ENCODE measurements at places on chromosomes 3 and 15.
A peak's percentile ranks its signal among the peaks of the same experiment; 100 is the strongest.

DNA sequence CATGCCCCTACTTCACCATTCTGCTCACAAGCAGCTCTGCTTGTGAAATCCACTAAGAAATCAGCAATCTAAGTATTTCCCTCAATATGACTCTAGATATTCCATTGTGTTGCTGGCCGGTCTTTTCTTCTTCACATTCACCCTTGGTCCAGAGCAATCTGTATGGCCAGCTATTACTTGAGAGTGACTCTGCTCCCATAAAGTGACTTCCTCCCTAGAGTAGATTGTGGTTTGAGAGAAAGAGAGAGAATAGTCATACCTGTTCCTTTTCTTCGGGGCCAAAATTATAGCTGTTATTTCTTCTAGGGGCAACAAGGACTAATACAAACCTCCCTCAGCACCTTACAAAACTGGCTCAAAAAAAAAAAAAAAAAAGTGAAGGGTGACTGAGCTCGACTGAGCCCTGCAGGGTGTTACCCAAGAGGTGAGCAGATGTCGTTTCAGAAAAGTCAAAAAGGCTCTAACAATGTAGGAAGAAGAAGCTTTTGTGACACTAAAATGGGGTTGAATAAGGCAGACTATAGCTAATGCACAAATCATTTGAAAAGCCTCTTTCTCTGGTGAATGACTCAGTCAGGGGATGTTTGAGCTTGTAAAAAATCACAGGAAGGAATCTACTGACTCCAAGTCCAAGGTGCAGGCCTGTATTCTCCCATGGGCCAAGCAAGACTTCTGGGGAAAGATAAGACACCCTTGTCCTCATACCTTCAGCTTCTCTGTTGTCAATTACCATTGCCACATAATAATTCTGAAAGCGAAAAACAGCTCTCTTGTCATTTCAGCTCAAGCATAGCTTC lies 161.0 kb upstream of the SLC24A5 start:
- no peak for DNase-seq

- no peak for DNase-seq
Measured at GRCh38 chr3:65338571-65338970, 650.8 kb upstream of the ADAMTS9 start.

DNA sequence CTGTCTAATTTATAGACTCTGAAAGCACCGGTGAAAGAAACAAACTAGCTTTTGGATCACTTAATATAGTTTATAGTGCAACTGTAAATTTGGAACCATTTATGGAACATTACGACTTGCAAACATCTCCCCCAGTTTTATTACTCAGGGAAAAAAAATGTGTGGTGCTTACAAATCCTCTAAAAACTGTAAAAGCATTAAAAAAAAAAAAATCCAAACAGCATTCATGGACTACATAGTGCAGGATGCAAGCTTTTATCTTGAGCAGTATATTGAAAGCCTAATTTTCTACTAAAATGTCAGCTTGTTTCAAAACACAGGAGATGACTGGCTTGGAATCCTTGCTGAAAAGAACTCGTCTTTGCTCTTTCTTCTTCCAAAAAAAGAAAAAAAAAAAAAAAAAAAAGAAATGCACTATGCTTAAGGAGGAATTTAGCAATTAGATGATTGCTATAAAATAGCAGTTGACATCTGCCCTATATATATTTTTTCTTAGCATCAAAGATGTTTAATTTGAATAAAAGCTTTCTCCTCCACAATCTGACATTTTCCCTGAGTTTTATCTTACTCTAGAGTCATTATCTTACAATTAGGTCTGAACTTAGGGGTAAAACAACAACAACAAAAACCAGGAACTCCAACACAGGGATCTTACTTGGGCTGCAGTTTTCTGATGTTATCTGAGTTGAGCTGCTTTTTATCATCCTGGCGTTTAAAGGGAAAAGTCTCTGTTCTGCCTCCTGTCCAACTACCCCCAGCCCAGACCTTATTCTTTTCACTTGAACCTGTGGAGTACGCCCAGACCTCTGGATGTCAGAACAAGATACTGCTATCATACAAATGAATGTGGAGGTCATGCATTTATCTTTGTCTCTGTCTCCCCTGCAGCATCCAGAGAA lies 62.6 kb upstream of the PDZRN3 start:
- no peak for DNase-seq

- no peak for DNase-seq
Measured at GRCh38 chr3:119548341-119548740, 11.1 kb downstream of the CD80 start.

DNA sequence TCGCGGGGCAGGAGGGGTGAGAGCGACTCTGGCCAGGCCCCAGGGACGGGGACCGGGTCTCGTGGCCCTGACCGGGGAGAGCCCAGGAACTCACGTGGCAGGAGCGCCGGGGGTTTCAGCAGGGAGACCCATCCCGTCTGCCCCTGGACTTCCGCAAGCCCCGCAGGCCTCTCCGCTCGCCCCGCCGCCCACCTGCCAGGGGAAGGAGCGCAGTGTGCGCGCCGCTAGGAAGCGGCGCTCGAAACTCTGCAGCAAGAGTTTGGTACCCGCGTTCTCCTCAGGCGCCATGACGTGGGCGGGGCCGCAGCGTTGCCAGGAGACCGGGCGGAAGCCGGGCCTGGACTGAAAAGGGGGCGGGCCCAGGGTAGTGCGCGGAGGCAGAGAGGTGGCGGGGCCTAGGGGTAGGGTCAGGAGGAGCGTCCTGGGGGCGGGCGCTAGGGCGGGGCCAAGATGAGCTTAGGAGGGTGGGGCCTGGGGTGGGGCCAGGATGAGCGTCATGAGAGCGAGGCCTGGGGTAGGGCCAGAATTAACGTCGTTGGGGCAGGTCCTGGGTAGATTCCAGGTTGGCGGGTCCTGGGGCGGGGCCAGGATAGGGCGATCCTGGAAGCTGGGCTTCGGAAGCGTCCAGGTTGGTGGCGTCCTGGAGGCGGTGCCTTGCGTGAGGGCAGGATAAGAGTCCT lies 29.7 kb downstream of the ALG1L2 start:
- DNase-seq = peak; percentile 96

GRCh38 chr15:62047282-62047827 lies 12.9 kb downstream of the VPS13C start:
- DNase-seq = no peak

Measured in brain pericyte (primary cell).